Chondrocyte (in vitro differentiated cells): ENCODE measurements at places on chromosomes 7 and 10.

GRCh38 chr7:49564379-49564714 is 209.1 kb upstream of the VWC2 start:
- DNase-seq = no peak

- DNase-seq = no peak
These were observed 42.6 kb downstream of the ADAMTS14 start for GRCh38 chr10:70714951-70715350.

DNA sequence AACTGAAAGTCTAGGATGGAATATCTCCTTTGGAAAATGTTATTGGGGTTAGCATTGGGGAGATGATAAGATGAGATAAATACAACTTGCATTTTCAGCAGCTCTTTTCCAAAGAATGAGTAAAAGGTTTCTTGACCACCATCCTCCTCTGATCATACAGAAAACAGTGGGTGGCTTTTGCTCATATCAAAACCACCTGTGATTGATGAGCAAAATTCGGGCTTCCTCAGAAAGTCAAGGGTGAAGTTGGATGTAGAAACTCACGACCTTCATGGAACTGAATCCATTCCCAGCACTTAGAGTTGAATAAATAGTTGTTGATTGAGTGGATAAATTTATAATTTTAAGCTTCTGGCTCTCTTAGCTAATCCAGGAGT is 158.4 kb downstream of the DNAJB6 start:
- DNase-seq = no peak

DNA sequence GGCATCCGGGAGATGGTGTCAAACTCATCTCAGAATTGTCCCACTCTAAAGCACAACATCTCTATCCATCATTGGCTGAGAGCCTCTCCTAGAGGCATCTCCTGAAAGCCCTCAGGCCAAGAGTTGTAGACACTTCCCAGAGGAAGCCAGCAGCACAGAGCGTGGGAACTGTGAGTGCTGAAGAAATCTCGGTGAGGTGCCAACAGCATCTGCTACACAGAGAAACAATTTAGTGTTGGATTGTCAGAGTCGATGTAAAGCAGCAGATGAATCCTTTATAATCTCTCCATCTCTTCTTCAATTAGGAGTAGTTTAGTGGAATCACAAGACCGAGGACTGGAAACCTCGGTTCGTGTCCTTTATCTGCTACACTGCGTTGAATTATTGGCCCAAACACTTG is 172.2 kb downstream of the C7orf25 start:
- no peak for DNase-seq

- no peak for DNase-seq
These were observed 2.2 kb upstream of the ASCC1 start for GRCh38 chr10:72218325-72218724.

GRCh38 chr10:70125918-70126552 is 6.6 kb downstream of the AIFM2 start:
- DNase-seq = peak; percentile 13

GRCh38 chr10:77398986-77399755 is 238.4 kb downstream of the KCNMA1 start:
- DNase-seq = no peak

GRCh38 chr7:123995617-123996326 is 37.1 kb downstream of the TMEM229A start:
- no peak for DNase-seq

DNA sequence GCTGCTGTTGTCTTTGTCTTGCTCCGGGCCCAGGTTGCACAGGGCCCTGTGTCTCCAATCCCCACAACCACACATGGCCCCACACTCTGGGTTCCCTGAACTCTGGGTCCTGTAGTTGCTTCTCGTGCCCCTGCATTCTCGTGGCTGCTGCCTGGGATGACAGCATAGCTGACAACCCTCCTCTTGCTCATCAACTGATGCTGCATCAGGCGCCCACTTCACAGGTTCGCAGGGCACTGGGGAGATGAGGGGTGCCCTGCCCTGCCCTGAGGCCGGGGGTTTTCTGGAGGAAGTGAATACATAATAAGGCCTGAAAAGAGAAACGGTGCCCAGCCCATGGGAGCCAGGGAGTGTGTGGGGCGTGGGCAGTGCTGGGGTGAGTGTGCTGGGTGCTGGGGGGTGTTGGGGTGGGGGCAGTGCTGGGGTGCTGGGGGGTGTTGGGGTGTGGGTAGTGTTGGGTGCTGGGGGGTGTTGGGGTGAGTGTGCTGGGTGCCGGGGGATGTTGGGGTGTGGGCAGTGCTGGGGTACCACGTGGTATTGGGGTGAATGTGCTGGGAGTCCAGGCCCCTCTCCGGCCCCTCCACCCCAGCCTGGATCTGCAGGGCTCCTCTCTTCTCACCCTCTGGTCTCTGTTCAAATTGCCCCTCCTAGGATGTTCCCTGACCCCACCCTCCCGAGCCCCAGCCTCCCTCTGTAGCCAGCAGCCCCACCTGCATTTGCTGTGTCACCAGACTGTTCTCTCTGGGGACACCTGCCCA is 2.0 kb upstream of the MTG1 start:
- DNase-seq = no peak

- no peak for DNase-seq
These were observed at the start of gene TEX47 for GRCh38 chr7:88795553-88795952. Gene TEX47 (minus strand): TSS chr7:88795737. CDS start chr7:88794942, 795 bp downstream.

GRCh38 chr7:157358753-157359096 is 21.9 kb downstream of the DNAJB6 start:
- DNase-seq = no peak

DNA sequence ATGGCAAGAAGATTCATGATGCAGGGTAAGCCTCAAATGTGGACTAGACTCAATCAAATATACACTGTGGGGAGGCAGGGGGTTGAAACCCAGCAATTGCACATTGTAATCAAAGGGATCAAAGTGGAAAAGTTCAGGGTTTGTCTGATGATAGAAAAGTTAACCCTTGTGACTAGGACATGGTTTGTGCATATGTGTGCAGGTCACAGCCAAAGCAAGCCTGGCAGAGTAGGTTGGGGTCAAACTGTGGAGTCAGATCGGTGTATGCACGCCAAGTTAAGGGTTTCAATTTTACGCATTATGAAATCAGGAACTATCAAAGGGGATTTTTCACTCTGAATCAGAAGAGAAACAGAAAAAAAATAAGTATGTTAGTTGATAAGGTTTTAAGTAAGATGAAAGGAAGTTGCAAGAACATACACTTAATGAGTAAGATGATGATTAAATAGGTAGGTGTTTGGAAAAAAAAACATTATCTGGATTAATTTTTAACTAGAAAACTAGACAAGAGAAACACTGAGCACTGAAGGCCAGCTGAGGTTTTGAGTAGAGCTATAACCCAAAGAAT is 188.3 kb downstream of the DGKB start:
- no peak for DNase-seq

DNA sequence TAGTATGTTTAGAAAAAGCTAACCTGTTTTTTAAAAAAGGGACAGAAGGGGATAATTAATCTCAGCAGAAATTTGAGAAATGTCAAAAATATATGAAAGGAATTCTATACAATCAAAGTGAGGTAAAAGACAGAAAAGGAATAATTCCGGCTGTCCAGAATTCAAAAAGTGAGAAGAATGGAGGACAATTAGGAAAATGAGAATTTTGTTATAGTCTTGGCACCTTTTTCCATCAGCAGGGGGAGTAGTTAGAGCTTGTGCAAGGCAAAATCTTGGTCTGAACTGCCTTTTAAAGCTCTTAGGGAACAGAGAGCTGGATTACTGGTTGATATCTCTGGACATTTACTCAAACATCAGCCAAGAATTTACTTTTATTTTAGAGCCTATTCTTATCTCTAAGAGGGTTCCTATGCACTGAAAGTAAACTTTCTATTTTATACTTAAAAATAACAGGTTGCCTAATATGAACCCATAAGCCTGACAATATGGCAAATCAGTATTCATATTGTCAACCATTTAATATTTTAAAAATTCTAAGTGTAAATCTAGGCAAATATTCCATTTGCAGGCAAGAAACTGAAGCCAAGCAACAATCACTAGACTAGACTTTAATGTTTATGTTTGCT is 185.6 kb downstream of the ANK3 start:
- no peak for DNase-seq

GRCh38 chr7:147022056-147022455 is 905.5 kb downstream of the CNTNAP2 start:
- no peak for DNase-seq
